ENCODE measurements at places on chromosomes 13 and 19. TPM values are rescaled to one million over a fixed set of nuclear protein-coding genes. Genes with fewer than 3 reads are reported as not detected.
A peak's percentile ranks its signal among the peaks of the same experiment; 100 is the strongest.

ZNF506 gene
- 13.1 TPM for total RNA-seq

ZNF599 gene
- total RNA-seq, result 5.8 TPM

IQCN gene
- total RNA-seq, result 2.4 TPM

DNA sequence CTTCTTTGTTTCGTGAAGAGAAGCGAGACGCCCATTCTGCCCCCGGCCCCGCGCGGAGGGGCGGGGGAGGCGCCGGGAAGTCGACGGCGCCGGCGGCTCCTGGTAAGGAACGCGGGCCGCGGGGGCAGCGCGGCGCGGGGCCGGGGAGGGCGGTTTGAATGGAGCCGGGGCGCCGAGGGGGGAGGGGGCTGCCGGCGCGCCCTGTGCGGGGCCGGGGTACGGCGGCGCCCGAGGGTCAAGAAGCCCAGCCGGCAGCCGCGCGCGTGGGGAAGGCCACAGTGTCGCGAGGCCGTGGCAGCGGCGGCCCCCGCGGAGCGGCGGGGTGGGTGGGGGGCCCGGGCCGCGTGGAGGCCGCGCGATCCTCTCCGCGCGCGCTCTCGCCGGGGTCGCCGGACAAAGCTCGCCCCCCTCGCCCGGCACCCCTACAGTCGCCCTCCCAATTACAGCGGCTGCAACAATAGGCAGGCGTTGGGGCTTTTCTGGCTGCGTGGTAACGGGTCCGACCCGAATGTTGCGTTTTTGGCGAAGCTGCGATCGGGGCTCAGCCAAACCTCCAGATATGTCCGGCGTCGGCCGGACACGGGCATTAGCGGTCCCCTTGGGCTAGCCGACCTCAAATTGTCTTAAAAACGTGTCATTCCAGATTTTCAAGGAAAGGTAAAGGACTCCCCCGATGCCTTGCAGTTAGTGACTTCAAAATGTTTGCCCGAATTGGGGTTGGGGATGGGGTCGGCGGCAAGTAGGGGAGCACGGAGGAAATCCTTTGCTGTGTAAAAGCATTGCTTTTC is 437 bp downstream of the SMARCA4 start:
- H3K4me1 ChIP-seq, result no peaks in the 10 kb centered on the region
- H3K36me3 ChIP-seq, result peaks cover 10% of the 10 kb centered on the region
- DNase-seq, result peak; percentile 73
- peak overlapping the region; percentile 96 for H3K27ac ChIP-seq
- H3K4me3 ChIP-seq, result peak overlapping the region; percentile 99
- H3K27me3 ChIP-seq, result no peaks in the 10 kb centered on the region

DNA sequence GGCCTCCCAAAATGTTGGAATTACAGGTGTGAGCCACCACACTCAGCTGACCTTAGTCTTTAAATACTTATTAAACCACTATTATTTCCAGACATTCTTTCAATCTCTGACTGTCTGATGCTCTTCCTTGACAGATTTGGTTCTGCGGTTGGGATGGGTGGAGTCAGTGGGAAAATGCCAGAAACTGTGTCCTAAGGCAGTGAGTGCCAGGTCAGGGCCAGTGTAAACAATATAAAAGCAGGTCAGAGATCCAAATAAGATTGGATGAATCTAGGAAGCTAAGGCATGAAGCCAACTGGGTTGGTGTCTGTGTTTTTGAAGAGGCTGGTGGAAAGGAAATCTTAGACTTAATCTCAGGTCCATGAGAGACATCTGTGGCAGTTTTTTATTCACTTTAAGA is 74.7 kb downstream of the KLF5 start:
- DNase-seq, result no peak
- H3K36me3 ChIP-seq, result no peaks in the 10 kb centered on the region
- no peaks in the 10 kb centered on the region for H3K27me3 ChIP-seq
- H3K4me1 ChIP-seq, result no peaks in the 10 kb centered on the region
- no peak overlapping the region for H3K4me3 ChIP-seq

DNA sequence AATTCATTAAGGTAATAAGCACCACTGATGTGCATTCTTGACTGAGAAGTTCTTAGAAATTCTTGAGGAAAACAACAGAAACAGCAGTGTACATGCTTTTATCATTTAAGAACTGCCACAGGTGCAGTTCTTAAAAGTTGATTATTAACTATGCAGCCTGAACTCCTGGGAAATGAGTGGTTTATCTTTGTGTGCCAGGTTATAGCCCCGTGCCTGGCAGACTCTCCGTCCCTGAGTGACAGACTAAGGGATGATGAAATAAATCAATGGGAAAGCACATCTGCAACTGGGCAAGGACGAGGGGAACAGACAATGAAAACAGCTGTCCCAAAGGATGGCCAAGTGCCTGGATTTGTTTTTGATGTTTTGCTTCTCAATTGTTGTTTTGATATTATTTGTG is 84.4 kb upstream of the SPATA13 start:
- H3K27ac ChIP-seq, result no peak overlapping the region
- DNase-seq, result no peak
- no peaks in the 10 kb centered on the region for H3K27me3 ChIP-seq
- H3K36me3 ChIP-seq, result no peaks in the 10 kb centered on the region
- H3K4me1 ChIP-seq, result peaks cover 2% of the 10 kb centered on the region
- no peak overlapping the region for H3K4me3 ChIP-seq

DNA sequence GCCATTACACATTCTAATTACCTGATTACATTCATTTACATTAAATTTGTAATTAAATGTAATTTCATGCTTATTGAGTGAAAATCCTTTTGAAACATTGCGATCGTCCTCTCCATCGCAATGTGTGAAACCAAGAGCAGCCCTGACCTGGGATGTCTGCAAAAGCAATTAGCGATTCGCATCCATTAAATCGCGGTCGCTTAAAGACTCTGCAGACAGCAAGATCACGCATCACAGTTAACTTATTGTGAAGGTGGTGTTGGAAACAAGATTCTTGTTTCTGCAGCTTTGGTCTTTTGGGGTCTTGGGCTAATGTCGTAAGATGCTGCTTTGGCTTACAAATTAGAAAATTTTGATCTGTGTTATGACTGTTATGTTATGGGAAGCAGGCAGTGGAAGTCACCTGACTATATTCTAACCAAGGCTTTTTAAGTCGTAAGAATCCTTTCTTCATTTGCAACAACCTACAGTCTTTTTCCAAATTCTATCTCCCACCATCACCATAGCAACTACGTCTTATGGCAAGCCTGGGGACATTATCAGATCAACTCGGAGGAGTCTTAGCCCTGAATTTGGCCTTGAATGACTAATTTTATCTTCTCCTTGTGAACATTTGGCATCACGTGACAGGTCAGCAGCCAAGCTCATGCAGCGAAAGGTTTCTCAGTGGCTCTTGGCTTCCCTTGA is 142.8 kb upstream of the SOX1 start:
- H3K4me1 ChIP-seq, result no peaks in the 10 kb centered on the region
- H3K27me3 ChIP-seq, result no peaks in the 10 kb centered on the region
- no peak overlapping the region for H3K27ac ChIP-seq
- H3K4me3 ChIP-seq, result no peak overlapping the region
- no peaks in the 10 kb centered on the region for H3K36me3 ChIP-seq

DNA sequence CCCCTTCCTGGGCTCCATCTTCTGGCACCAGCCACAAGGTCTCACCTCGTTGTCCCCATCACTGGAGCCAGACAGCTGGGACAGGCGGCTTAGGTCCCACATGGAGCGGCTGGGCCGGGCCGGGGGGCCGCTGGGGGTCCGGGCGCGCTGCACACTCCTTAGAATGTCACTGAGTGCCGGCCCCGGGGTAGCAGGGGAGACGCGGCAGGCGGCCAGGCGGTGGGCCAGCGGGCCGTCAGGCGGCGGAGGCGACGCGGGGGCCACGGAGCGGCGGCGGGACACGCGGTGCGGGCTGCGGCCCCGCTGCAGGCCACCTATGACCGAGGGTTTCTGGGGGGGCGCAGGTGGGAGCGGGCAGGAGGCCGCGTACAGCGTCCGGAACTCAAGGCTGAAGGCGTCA is 3.1 kb upstream of the SPACA4 start:
- DNase-seq, result no peak
- H3K4me1 ChIP-seq, result no peaks in the 10 kb centered on the region
- no peaks in the 10 kb centered on the region for H3K27me3 ChIP-seq
- H3K4me3 ChIP-seq, result no peak overlapping the region
- H3K27ac ChIP-seq, result no peak overlapping the region

SIX5 gene
- 40.6 TPM for total RNA-seq

DNA sequence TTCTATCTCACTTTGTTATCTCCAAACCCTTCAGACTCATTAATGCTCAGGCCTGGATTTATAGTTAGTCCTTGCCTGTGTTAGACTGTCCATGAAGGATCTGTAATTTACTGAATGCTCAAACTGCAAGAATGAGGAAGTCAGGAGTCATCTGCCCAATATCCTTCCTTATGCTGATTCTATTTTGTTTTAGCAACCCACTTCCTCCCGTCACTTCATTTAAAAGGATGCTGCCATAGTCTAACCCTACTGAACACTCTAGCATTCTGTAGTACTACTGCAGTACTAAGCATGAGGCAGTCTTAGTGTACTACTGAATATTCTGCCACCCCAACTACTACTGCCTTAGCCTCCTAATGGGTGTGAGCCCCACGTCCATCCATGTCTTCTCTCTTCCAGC is 1.5 kb downstream of the FCAR start:
- no peak for DNase-seq
- no peaks in the 10 kb centered on the region for H3K4me1 ChIP-seq
- no peak overlapping the region for H3K27ac ChIP-seq

DNA sequence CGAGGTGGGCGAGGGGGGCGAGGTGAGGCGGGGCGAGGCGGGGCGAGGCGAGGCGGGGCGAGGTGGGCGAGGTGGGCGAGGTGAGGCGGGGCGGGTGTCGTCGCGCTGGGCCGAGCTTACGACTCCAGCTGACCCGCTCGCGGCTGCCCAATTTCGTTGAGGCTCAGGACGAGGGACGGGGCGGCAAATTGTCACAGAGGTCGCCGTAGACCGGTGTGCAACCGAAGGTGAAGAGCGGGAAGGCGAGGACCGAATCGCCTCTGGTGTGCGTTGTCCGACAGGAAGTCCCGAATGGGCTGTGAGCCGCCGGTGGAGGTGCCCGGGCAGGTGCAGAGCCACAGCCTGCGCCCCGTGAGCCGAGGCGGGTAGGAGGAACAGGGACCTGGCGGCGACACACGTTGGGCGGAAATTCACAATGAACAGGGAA is at the start of gene LACC1:
Gene LACC1 (plus strand): TSS at position 150 of the 427 bp plus-strand sequence. CDS start 1,082 bp downstream, outside the sequence.
- no peaks in the 10 kb centered on the region for H3K36me3 ChIP-seq
- no peaks in the 10 kb centered on the region for H3K4me1 ChIP-seq
- H3K27ac ChIP-seq, result no peak within 1 kb of the TSS

GRCh38 chr13:85430216-85430794 is 368.9 kb downstream of the SLITRK6 start:
- H3K4me1 ChIP-seq, result no peaks in the 10 kb centered on the region
- H3K27me3 ChIP-seq, result no peaks in the 10 kb centered on the region
- H3K36me3 ChIP-seq, result no peaks in the 10 kb centered on the region

- peaks cover 2% of the 10 kb centered on the region for H3K4me1 ChIP-seq
- H3K27me3 ChIP-seq, result no peaks in the 10 kb centered on the region
- DNase-seq, result no peak
- peak overlapping the region; percentile 97 for H3K27ac ChIP-seq
Measured at GRCh38 chr19:47110521-47111005, 3.0 kb downstream of the ZC3H4 start.

DNA sequence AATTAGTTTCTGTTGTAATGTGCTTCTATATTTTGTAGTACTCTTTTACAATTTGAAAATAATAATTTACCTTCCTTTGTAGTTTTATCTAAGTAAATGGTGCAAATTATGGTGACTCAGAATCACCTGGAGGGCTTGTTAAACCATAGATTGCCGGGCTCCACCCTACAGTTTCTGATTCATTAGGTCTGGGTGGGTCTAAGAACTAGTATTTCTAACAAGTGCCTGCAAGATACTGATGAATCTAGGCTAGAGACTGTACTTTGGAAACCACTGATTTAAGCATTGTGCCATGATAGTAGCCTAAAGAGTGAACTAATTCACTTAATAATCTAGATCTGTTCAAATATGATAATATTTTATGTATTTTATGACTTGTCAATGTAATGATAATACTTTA is 437.4 kb upstream of the SPRY2 start:
- H3K27me3 ChIP-seq, result no peaks in the 10 kb centered on the region
- H3K4me3 ChIP-seq, result no peak overlapping the region
- H3K4me1 ChIP-seq, result no peaks in the 10 kb centered on the region

- H3K27ac ChIP-seq, result no peak overlapping the region
- H3K36me3 ChIP-seq, result no peaks in the 10 kb centered on the region
- no peaks in the 10 kb centered on the region for H3K4me1 ChIP-seq
Measured at GRCh38 chr19:29841559-29842367, 30.0 kb downstream of the CCNE1 start.

TEAD2 gene
- total RNA-seq, result 142 TPM

ZNF414 gene
- total RNA-seq, result 28.9 TPM

GRCh38 chr13:76038920-76039716 is 403.0 kb downstream of the LMO7 start:
- no peak overlapping the region for H3K4me3 ChIP-seq
- H3K27ac ChIP-seq, result no peak overlapping the region
- peak; percentile 73 for DNase-seq
- H3K4me1 ChIP-seq, result peaks cover 9% of the 10 kb centered on the region

- H3K27ac ChIP-seq, result no peak overlapping the region
- H3K4me1 ChIP-seq, result peaks cover 22% of the 10 kb centered on the region
- no peaks in the 10 kb centered on the region for H3K27me3 ChIP-seq
- H3K36me3 ChIP-seq, result no peaks in the 10 kb centered on the region
- no peak for DNase-seq
- no peak overlapping the region for H3K4me3 ChIP-seq
Measured at GRCh38 chr13:51793570-51794271, 10.2 kb downstream of the DHRS12 start.

DNA sequence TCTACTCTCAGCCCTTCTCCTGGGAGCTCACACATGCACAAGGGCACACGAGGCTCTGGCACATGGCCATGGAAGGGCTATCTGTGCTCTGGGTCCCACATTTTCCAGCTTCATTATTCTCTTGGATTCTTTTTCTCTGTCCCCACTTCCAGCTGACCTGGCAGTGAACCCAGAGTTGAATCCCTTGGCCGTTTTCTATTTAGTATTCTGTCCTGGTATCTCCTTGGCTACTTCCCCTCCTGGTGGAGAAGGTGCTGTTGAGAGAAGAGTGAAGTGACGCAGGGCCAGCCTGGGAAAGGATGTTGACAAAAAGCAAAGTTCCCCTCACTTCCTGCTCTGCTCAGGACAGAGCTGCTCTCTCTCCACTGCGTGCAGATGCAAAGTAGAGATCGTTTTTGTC is 303.1 kb downstream of the IRS2 start:
- no peaks in the 10 kb centered on the region for H3K36me3 ChIP-seq
- H3K27me3 ChIP-seq, result no peaks in the 10 kb centered on the region
- no peak overlapping the region for H3K4me3 ChIP-seq
- no peak overlapping the region for H3K27ac ChIP-seq
- H3K4me1 ChIP-seq, result no peaks in the 10 kb centered on the region

DNA sequence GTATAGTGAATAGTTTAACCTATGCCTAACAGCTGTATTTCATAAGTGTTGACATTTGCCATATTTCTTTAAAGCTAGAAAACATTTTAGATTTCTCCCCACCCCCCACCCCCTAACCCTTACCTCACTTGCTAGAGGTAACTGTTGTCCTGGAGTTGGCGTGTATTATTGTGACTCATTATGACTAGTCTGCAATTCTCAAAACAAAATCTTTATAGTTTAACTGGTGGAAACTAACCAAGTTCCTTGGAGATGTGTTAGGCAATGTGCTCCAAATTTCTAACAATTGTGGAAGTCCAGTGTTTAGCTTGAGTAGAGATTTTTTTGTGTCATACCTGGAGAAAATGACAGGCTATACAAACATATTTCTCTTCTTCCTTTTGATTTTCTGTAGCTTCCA is 38.0 kb downstream of the KCTD4 start:
- H3K36me3 ChIP-seq, result peaks cover 45% of the 10 kb centered on the region
- DNase-seq, result no peak
- no peak overlapping the region for H3K27ac ChIP-seq

SIGLEC10 gene
- not detected for total RNA-seq

DZIP1 gene
- 36.2 TPM for total RNA-seq

- no peaks in the 10 kb centered on the region for H3K27me3 ChIP-seq
- H3K36me3 ChIP-seq, result no peaks in the 10 kb centered on the region
- H3K4me3 ChIP-seq, result no peak overlapping the region
- H3K4me1 ChIP-seq, result no peaks in the 10 kb centered on the region
- H3K27ac ChIP-seq, result no peak overlapping the region
- no peak for DNase-seq
Measured at GRCh38 chr13:76523740-76524340, 362.4 kb downstream of the KCTD12 start.
